ENCODE measurements at places on chromosomes 2 and 18.

GRCh38 chr18:24278591-24278990 lies 119.0 kb downstream of the OSBPL1A start:
- H3K36me3 ChIP-seq = no peaks in the 10 kb centered on the region
- DNase-seq = no peak
- H3K4me3 ChIP-seq = no peak overlapping the region

GRCh38 chr2:166239548-166239947 lies 111.7 kb upstream of the SCN1A start:
- DNase-seq = no peak
- peaks cover 4% of the 10 kb centered on the region for H3K4me1 ChIP-seq
- H3K36me3 ChIP-seq = no peaks in the 10 kb centered on the region
- no peak overlapping the region for H3K4me3 ChIP-seq
- H3K27me3 ChIP-seq = no peaks in the 10 kb centered on the region
- no peak overlapping the region for H3K27ac ChIP-seq

- H3K27ac ChIP-seq = no peak overlapping the region
- H3K36me3 ChIP-seq = no peaks in the 10 kb centered on the region
- no peak for DNase-seq
- H3K27me3 ChIP-seq = no peaks in the 10 kb centered on the region
- no peaks in the 10 kb centered on the region for H3K4me1 ChIP-seq
Measured at GRCh38 chr2:161077367-161078210, 82.6 kb upstream of the TANK start.

GRCh38 chr18:26436176-26437051 lies 111.9 kb downstream of the KCTD1 start:
- no peaks in the 10 kb centered on the region for H3K27me3 ChIP-seq
- no peaks in the 10 kb centered on the region for H3K4me1 ChIP-seq
- H3K4me3 ChIP-seq = no peak overlapping the region
- H3K36me3 ChIP-seq = no peaks in the 10 kb centered on the region
- H3K27ac ChIP-seq = no peak overlapping the region

GRCh38 chr2:121596221-121597080 lies 52.8 kb downstream of the CLASP1 start:
- peak; percentile 52 for DNase-seq
- H3K4me1 ChIP-seq = peaks cover 4% of the 10 kb centered on the region
- H3K4me3 ChIP-seq = no peak overlapping the region
- no peaks in the 10 kb centered on the region for H3K27me3 ChIP-seq
- H3K27ac ChIP-seq = peak overlapping the region; percentile 10

Measured in hepatocyte (in vitro differentiated cells).